ENCODE measurements at places on chromosomes 11 and 22.
A peak's percentile ranks its signal among the peaks of the same experiment; 100 is the strongest.

DNA sequence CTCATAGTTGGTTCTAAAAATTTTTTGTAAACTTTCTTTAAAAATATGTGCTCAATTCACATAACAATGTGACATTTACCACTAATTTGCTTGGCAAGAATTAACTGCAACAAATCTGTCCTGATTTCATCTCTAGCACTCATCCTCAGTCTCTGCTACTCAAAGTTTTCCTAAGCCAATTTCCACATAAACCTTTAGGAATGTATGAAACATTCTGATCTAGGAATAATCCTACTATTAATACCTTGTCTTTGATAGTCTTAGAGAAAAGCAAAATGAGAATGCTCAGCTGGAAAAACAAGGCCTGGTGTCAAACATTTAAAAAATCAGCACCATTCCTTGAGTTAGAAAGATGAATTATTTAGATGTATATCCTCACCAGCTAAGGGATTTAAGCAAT is 114.3 kb downstream of the CD44 start:
- no peak for DNase-seq

- no peak for DNase-seq
These were observed 21.0 kb downstream of the MTMR3 start for GRCh38 chr22:29904020-29904419.

GRCh38 chr11:10322401-10322800 is 17.5 kb downstream of the ADM start:
- DNase-seq = no peak

- DNase-seq = no peak
These were observed 6.6 kb downstream of the ARHGAP8 start for GRCh38 chr22:44759001-44759400.

DNA sequence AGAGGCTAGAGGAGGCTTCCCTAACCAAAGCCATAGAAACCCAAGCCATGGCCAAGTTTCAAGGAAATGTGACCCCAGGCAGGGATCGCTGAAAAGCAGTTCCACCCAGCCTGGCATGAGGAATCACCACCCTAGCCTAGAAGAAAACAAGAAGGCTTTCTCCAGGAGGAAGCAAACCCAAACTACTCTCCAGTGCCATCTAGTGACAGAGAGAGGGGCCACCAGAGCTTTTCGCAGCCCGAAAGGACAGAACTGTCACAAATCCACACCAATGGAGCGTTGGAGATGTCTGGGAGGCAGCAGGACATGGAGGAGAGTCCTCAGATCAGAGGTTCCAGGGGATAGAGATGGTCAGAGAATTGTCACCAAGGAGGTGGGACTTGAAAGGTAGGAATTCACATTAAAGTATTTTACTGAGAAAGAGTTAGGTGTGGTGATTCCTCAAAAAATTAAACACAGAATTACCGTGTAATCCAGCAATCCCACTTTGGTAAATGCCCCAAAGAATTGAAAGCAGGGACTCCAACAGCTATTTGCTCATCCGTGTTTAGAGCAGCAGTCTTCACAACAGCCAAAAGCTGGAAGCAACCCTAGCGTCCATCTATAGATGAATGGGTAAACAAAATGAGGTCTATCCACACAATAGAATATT is 67.3 kb upstream of the NUP50 start:
- DNase-seq = no peak

DNA sequence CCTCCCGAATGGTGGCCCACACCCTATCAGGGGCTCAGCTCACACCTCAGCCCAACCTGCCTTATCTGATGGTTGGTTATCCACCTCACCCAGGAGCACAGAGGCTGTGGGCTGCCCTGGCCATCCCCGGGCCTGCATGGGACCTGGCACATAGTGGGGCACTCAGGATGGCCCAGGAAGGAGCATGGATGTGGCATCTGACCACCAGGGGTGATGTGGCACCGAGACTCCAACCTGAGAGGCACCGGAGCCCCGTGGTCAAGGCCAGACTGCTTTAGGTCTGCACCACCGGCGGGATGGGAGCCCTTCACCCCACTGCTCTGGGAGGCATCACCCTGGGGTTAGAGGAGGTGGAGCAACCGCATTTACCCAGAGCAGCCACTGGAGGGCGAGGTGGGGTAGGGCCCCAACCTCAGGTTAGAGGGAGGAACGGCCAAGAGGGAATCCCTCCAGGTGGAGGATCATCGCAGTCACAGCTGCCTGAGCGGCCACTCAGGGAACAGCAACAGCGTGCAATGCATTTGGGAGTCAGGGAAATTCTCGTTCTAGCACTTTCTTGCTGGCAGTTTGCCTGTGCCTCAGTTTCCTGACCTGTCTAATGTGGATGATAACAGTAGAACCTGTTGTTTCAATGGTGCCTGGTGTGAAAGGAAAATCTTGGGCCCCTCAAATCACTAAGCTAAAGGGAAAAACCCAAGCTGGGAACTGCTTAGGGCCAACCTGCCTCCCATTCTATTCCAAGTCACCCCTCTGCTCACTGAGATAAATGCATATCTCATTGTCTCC is 52.9 kb upstream of the CARS1 start:
- DNase-seq = no peak

- no peak for DNase-seq
These were observed 148.6 kb downstream of the NXPE2 start for GRCh38 chr11:114826910-114827442.

- no peak for DNase-seq
These were observed 200.2 kb upstream of the ARHGAP20 start for GRCh38 chr11:110912437-110912836.

DNA sequence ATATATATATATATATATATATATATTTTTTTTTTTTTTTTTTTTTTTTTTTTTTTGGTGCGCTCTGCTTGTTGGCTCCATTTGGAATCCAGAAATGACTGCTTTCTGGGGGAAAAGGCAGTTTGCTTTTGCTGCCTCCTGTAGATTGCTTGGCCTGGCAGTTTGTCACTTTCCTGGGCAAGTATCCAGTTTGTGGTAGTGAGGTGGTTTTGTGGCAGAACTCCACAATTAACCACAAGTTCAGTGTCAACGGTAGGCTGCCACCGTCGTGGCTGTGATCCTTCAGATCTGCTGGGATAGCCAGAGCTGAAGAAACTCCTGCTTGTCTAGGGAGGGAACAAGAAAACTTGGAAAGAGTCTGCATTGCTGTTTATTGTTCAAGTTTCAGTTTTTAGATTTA is 5.0 kb upstream of the PDE3B start:
- DNase-seq = no peak

DNA sequence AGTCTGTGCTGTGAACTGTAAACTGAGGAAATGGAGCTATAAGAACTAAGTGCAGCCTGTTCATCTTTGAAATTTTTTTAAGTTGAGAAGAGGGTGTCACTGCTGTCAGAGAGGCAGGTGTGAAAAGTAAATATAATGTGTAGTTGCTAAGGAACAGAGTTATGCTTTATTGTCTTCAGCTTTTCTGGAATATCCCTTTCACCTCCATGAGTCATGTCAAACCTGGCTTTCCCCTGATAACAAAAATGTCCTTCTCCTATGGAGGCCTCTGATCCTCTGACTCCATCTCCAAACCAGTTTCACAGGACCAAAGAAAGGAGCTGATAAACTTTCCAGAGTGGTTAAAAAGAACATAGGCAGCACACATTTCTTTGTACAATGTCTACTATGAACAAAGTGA is 12.8 kb upstream of the MUC15 start:
- DNase-seq = no peak

DNA sequence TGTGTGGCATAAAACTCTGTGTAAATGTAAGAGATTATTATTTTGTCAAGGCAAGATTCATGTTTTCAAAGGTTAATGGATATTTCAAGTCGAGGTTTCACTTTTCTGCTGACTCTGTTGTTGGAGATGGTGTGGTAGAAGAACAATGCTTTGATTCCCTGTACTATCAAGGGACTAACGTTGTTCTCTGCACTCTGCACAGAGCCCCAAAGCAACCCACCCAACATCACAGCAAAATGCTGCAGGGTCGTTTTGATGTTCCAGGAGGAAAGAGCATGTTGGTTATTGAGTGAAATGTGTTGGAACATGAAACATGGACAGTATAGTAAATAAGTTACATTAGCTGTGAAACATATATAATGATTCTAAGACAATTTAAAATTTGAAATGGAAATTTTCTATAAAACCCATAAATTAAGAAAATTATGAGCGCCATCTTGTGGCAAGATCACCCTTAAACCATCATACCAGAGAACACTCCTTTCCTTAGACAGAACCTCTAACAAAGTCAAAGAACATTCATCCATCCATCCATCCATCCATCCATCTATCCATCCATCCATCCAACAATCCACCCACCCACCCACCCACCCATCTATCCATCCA is 164.4 kb upstream of the ZBED5 start:
- no peak for DNase-seq

DNA sequence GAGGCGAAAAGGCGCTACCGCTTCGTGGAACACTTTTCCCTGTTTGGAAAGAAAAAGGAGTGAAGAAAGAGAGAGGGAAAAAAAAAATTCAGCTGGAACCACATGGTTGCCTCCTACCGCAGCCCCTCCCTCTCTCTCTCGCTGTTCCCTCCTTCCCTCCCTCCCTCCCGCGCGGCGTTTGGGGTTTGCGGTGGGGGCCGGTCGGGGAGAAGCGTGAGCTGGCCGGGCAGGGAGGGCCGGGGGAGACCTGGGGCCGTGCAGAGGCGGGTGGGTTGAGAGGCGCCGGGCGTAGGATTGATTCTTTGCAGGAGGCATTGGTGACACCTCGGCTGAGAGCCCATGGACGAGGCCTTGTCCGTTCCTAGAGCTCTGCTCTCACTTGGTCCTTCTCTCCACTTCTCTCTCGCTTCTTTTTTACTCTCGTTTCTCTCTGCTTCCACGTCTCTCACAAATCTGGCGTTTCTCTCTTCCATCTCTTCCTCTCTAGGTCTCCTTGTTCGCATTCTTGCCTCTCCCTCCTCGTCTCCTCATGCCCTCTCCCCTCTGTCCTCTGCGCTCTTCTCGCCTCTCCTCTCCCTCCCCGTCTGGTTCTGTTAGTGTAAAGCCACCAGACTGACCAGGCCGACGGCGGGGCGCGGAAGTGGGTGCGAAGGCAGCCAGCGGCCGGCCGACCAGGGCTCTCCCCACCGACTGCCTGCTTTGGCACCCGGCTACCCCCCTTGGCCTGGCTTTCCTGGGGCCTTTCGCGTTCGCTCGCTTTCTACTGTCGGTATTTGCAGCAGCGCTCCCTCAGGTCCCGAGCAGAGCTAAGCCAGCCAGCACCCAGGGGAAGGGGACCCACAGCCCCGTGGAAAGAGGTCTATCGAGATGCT is at the start of gene CLMP:
TSS of gene CLMP (minus strand) at position 61 of the 872 bp plus-strand sequence. CDS start 308 bp downstream, outside the sequence.
- DNase-seq = no peak

DNA sequence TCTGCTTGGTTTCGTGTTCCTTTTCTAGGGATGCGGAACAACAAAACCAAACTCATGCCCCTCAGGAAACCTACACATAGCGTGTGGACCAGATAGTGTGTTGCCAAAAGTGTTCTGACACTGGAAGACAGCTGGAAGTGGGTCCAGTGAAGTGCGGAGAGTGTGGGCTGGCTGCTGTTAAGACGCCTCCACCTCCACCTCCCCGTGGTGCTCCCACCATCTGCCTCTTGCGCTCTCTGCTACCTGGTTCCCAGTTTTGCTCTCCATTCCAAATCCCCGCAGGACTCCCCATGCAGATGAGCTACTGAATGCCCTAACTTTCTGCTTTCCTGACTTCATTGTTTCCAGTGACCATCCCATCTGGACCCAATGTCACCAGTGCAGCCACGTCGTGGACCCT is 51.8 kb downstream of the NCAPD3 start:
- DNase-seq = no peak

DNA sequence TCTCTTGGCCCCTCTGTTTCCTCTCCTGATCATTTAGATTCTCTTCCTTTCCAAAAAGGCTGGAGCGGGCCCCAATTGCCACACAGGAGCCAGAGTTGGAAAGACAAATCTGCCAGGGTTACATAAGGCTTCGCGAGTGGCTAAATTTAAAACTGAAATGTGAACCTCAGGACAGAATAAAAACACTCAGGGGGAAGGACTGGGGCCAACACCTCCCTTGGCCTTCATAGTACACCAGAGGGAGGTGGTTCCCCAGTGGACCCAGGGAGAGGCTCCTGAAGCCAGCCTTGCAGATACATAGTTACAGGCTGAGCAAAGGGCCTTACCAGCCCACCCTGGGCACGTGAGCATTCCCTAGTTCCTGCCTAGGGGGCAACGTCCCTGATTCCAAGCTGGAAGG is 150.1 kb downstream of the MN1 start:
- no peak for DNase-seq

GRCh38 chr11:77047007-77047927 is 13.1 kb downstream of the B3GNT6 start:
- peak; percentile 64 for DNase-seq

DNA sequence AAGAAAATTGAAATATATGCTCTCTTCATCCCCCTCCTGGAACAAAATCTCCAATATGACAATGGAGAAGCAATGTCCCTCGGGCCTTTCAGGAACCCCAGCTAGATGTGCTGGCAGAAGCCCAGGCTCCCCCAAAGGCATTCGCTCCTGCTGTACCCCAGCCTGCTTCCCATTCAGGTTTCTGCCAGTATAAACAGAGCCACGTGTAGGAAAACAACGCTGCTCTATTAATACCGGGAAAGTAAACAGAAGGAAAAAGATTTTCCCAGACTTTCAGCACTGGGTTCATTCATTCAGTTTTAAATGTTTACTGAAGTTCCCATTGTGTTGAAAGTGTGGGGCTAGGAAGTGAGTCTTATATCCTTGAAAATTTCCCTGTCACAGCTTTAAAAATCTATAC is 147.1 kb downstream of the CADM1 start:
- DNase-seq = no peak

DNA sequence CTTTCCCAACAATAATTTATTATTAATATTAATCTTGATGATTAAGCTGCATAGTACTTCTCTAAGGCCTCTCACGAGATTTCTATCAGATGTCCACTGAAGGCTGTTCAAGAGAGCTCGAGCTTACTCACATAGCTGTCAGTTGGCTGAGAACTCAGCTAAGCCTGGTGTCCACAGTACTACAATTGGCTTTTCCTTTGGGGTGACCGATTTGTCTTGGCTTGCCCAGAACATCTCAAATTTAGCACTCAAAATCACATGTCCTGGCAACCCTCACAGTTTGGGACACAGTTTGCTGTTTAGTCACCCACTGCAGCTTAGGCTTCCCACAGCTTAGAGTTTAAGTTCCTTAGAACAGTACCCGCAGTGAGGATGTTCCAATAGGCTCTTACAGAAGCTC is 96.5 kb downstream of the LUZP2 start:
- DNase-seq = no peak

DNA sequence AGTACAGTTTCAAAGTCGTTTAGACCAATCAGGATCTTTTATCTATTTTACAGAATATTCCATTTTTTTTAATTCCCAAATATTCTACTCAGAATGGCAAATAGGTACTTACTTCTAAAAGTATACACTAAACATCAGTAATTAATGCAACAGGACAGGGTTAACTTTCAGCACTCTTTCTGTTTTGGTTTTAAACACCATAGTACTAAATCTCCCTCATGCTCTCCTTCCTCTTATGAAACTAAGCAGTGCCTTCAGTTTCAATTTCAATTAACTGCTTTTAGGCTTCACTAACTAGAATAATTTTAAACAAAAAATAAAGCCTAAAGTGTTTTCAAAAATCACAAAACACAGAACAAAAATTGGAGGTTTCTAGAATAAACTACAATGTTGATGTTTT is 57.9 kb downstream of the NOX4 start:
- DNase-seq = no peak

- DNase-seq = no peak
These were observed 15.4 kb downstream of the TCIRG1 start for GRCh38 chr11:68053981-68054812.

Data from activated CD4-positive, alpha-beta T cell treated with anti-CD3 and anti-CD28 coated beads for 1 hour (primary cell).